ENCODE measurements at places on chromosomes 12 and 14.

- no peak for DNase-seq
Observed at GRCh38 chr14:83294941-83295340, 1761.3 kb upstream of the SEL1L start.

- DNase-seq, result no peak
Observed at GRCh38 chr12:52235822-52236361, 2.8 kb downstream of the KRT7 start.

DNA sequence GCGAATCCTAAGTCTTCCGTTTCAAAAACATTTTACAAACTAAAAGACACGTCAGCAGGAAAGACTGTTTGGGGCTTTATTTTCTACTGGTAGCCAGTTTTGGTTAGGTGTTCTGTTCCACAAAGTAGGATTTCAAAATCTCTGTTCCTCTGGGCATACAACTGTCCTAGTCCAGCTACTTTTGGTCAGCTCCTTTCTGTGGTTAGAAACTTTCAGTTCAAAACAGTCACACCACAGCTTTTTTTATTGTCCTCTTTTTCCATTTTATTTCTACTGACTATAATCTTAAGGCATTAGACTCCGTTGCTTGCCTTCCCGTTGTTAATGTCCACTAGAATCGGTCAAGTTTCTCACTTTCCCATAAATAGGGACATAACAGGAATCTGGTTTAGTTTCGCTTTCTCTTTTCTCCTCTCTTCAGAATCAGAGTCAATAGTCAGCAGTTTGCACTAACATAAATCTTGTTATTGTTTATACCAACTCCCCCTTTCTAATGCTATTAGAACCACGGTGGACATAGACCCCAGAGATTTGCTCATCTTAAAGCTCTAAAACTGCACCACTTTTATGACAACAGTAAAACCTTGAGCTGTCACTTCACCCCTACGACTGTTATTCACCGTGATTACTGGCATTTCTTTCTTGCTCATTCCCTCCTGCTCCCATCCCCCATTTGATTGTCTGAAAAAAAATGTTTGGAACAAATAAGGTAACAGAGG, 41.5 kb upstream of the NPAS3 start:
- DNase-seq, result no peak

DNA sequence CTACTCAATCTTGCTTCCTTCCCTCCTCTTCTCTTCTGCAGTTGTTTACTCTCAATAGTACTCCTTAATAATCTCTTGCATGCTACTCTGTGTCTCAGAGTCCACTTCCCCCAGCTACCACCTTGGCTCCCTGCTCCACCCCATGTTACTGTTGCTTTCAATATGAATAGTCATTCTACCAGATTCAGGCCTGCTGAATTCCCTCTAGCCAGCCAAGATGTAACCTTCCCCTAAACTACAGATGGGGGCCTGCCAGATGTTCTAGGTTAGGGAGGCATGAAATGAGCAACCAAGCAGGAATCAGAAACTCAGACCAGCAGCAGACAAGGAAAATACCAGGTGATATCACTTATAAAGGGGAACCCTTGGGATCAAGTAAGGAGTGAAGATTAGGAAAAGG, 392.1 kb upstream of the DDHD1 start:
- DNase-seq, result no peak

- DNase-seq, result no peak
Observed at GRCh38 chr14:63676615-63677014, 34.9 kb upstream of the WDR89 start.

- DNase-seq, result no peak
Observed at GRCh38 chr12:1807087-1807860, 13.1 kb upstream of the LRTM2 start.

- DNase-seq, result no peak
Observed at GRCh38 chr12:11641522-11641921, 8.0 kb upstream of the ETV6 start.

GRCh38 chr12:126443977-126444376, 1378.7 kb downstream of the AACS start:
- DNase-seq, result no peak

- no peak for DNase-seq
Observed at GRCh38 chr14:85475113-85475512, 54.8 kb upstream of the FLRT2 start.

GRCh38 chr12:93638095-93638494, 39.1 kb upstream of the CRADD start:
- DNase-seq, result no peak

DNA sequence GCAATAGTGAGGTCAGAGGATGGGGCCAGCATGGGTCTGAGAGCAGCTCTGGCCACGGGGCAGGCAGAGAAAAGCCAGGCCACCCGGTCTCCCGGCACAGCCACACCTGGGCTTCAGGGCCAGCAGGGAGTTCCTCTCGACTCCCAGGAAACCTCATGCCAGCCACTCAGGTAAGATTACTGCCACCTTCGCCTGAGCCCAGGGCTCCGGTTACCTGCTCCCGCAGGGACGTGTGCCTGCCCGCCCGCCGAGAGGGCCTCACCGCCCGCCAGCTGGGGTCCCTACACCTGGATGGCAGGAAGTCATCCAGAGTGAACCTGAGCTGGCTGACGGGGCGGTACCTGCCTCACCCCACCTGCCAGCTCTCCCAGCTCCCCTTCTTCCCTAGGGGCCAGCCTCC, 7.3 kb downstream of the JAG2 start:
- no peak for DNase-seq

GRCh38 chr12:111529424-111530368, 69.4 kb downstream of the ATXN2 start:
- peak; percentile 58 for DNase-seq

DNA sequence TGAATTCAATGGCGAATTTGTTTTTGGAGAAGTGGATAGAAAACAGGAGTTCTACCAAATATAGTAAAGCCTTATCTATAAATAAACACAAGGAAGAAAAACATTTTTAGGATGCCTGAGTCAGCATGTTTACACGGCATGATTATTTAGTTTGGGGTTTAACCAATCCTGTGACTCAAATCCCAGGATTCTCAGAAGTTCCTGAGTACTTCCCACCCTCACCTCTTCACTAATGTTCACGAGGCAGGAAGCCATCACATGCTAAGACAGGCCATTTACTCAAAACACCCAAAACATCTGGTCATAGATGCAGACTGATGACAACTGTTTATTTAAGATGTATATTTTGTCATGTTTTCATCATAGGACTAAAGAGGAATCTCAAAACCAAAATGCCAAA, 3.4 kb upstream of the GLRX5 start:
- no peak for DNase-seq

DNA sequence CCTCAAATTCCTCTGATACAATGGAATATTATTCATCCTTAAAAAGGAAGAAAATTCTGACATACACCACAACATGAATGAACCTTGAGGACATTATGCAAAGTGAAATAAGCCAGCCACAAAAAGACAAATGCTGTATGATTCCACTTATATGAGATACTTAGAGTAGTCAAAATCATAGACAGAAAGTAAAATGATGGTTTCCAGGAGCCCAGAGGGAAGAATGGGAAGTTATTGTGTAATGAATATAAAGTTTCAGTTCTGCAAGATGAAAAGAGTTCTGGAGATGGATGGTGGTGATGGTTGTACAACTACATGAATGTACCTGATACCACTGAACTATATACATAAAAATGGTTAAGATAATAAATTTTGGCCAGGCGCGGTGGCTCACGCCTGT, 18.3 kb downstream of the VWF start:
- DNase-seq, result no peak

- DNase-seq, result no peak
Observed at GRCh38 chr12:78746001-78746400, 118.6 kb upstream of the SYT1 start.

- no peak for DNase-seq
Observed at GRCh38 chr12:109782326-109782703, 50.9 kb downstream of the TRPV4 start.

DNA sequence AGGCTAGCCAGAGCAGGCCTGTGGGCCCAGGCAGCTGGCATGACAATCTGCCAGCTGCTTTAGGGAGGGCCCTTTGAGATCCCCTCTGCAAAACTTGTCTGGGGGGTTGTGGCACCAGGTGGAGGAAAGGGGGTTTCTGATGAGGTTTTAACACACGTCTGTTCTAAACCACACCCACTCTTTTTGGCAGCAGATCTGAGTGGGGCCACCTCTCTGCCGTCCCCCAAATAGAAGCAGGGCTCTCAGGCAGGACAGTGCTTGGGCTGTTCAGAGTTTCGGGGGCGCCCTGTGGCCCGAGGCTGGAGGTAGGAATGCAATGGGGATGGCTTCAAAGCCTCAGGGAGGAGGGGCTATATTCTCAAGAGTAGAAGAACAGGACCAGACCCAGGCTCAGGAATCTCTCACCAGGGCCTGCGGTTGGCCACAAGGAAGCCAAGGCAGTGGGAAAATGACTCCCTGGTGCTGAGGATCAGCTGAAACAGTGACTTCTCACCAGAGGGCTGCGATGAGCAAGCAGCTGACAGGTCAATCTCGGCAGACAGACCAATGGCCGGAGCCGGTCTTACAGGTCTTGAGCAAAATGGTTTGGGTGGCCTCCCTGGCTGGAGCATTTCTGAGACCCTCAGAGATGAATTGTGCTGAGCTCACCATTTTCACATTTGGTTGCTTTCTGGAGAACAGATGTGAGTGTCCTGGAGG, 1.5 kb upstream of the KRT5 start:
- DNase-seq, result no peak

GRCh38 chr14:42174357-42174756, 567.7 kb downstream of the LRFN5 start:
- no peak for DNase-seq

GRCh38 chr12:85720308-85721033, 115.7 kb downstream of the RASSF9 start:
- no peak for DNase-seq

GRCh38 chr12:88643685-88644084, 63.4 kb upstream of the KITLG start:
- no peak for DNase-seq

DNA sequence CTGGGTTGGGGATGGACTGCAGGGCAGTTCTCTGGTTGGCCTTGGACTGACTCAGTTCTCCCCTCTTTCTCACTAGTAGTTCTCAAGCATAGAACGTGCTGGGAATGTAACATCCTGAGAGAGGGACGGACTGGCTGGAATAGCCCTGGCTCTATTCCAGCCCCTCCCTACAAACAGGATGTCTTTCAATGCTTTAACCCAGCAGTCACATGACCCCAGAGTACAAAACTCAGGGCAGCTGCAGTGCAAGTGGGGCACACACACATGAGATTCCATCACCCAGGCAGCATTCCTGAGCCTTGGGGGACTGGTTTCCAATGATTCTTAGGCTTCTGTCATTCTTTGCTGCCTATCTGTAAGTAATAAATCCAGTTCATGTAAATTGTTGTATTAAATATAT, 1.6 kb upstream of the ACOT6 start:
- DNase-seq, result no peak

DNA sequence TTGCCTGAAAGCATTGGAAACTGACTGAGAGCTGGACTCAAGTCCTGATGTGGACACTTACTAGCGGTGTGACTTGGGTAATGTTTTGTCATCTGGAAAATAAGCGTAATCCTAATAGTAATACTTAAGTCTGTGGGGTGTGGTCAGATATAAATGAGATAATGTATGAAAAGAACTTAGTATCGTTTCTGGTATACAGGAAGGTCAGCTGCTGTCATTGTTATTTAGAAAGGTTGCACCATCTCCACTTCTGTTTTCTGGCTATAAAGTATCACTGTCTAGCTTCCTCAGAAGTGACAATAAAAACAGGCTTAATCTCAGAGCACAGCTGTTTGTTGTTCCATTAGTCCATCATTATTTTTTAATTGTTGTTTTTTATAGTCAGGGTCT, 34.1 kb upstream of the TUBA1C start:
- DNase-seq, result no peak

DNA sequence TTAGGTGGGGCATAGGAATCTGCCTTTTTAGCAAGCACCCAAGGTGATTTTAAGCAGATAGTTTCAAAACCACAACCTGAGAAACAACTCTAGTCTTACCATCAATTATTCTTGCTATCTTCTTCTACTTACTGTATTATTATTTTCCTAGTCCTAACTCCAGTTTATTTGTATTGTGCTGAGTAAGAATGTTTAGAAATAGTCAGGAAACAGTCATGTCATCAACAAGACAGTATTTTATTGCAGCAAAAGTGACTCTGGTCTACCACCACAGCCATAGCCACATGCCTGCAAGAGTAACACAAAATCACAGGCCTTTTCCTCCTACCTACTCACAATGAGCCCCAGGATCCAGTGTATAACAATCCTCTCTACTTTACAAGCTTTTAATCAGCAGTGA, 46.3 kb upstream of the FLRT2 start:
- DNase-seq, result no peak

DNA sequence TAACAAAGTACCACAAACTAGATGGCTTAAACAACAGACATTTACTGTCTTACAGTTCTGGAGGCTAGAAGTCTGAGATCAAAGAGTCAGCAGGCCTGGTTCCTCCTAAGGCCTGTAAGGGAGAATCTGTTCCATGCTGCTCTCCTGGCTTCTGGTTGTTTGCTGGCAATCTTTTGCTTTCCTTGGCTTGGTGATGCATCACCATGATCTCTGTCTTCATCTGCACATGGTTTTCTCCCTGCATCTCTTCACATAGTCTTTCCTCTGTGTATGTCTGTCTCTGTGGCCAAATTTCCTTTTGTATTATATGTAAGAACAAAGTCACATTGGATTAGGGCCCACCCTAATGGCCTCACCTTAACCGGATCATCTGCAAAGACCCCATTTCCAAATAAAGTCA, 168.5 kb downstream of the CAPZA3 start:
- DNase-seq, result no peak

DNA sequence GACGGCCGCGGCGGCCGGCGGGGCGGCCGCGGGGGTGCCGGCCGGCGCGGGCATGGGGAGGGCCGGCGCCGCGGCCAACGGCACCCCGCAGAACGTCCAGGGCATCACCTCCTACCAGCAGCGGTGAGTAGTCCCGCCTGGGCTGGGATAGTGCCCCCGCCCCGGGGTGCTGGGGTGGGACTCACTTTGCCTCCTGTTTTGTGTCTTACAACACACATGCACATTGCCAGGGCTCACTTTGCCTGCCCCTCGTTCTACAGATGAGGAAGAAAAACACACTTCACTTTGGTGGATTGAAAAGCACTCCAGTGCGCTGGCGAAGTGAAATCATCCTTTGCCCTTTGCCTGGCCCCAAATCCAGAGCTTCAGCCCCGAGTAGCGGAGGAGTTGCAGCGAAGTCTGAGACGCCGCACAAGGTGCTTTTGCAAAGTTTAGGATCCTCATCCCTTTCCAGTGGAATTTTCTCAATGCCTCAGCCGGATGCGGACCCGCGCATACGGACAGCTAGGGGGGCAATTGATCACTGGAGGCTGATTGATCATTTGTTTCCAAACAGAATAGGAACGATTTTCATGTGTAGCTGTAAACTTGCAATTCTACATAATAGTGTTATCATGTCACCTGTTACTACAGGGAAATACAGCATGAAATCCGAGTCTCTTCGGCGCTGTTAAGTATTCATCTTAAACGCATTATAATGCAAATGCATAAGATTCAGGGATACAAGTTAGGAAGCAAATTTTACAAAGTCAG, 3.6 kb upstream of the NPAS3 start:
- peak; percentile 26 for DNase-seq
